ENCODE measurements at places on chromosomes 1 and 21. TPM values are rescaled to one million over a fixed set of nuclear protein-coding genes. Genes with fewer than 3 reads are reported as not detected.

Gene CFAP107
- polyA plus RNA-seq, result not detected

Gene LCE1E
- polyA plus RNA-seq, result not detected

Gene ADAMTS1
- 179 TPM for polyA plus RNA-seq

Gene PIK3CD
- 3.0 TPM for polyA plus RNA-seq

Gene MYCBP
- 51.8 TPM for polyA plus RNA-seq

Gene NDUFS2
- 367 TPM for polyA plus RNA-seq

Gene VSIG8
- polyA plus RNA-seq, result not detected

Gene DPT
- polyA plus RNA-seq, result not detected

Gene RGSL1
- not detected for polyA plus RNA-seq

Gene FAM151A
- polyA plus RNA-seq, result 0.18 TPM

Gene SPOCD1
- polyA plus RNA-seq, result 2.1 TPM

Gene LCE1F
- polyA plus RNA-seq, result not detected

Gene BLACAT1
- not detected for polyA plus RNA-seq

Gene IRF6
- polyA plus RNA-seq, result 1.9 TPM

Gene ADAMTS5
- not detected for polyA plus RNA-seq

Gene CYP4A22
- polyA plus RNA-seq, result not detected

All from cardiac muscle cell (in vitro differentiated cells and primary cell).